Mammary epithelial cell (primary cell): ENCODE measurements at places on chromosomes 13 and 19.

DNA sequence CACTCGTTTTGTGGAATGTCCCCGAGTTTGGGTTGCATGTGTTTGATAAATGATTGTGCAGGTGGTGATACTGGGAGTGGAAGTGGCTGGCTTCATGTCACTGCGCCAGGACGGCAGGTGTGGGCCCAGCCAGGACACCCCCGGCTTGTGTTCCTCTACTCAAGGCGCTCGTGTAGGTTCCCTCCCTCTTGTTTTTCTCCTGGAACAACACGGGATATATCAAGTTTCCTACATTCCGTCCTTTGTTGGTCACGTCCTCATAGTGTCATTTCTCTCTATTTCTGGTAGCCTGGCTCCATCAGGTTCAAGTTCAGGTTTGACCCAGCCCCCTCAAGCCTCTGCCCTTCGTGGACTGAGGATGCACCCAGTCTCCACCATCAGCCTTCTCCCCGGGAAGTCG lies 16.3 kb downstream of the IL17D start:
- DNase-seq: no peak

GRCh38 chr13:112775791-112776279 lies 86.0 kb downstream of the ATP11A start:
- DNase-seq: no peak

DNA sequence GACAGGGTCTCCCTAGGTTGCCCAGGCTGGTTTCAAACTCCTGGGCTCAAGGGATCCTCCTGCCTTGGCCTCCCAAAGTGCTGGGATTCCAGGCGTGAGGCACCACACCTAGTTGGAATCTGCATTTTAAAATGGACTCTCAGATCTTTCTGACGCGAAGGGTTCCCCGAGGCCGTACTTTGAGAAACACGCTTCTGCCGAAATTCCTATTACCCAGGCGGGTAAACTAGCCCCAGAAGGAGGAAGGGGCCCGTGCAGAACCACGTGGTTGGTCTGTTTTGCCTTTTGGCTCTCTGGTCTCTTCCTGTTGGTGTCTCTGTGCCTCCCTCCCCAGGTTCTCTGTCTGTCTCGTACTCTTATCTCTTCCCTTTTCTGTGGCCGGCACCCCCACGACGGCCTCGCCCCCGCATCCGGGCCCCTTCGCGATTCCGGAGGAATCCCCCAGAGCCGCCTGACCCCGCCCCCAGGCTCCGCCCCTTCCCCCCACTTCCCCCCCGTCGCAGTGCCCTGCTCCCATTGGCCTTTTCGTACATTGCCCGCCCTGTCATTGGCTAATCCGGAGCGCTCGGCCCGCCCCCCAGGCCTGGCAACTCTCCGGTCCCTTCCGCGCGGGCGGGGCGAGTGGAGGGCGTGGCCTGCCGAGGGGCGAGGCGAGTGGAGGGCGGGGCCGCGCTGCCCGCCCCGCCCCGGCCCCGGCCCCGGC lies at the start of gene TNFAIP8L1:
Gene TNFAIP8L1 (plus strand): TSS at position 689 of the 703 bp plus-strand sequence. CDS start 12,354 bp downstream, outside the sequence.
- DNase-seq: peak; percentile 90

DNA sequence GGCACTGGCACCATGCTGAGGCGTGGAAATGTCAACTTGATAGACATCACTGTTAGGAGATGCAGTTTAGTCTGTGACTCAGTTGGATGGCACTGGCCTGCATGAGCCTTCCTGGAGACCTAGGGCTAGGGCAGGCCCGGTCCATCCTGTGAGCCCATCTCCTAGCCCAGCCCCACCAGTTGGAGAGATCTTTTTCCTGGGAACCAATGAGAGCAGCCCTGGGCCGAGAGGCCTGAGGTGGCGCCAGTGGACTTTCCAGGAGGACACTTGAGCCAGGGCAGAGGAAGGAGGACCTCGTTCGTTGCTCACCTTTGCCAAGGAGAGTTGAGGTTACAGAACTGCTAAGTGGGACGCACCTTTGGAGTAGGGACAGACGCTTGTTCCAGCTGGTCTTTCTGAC lies 100.5 kb upstream of the TEX29 start:
- no peak for DNase-seq

DNA sequence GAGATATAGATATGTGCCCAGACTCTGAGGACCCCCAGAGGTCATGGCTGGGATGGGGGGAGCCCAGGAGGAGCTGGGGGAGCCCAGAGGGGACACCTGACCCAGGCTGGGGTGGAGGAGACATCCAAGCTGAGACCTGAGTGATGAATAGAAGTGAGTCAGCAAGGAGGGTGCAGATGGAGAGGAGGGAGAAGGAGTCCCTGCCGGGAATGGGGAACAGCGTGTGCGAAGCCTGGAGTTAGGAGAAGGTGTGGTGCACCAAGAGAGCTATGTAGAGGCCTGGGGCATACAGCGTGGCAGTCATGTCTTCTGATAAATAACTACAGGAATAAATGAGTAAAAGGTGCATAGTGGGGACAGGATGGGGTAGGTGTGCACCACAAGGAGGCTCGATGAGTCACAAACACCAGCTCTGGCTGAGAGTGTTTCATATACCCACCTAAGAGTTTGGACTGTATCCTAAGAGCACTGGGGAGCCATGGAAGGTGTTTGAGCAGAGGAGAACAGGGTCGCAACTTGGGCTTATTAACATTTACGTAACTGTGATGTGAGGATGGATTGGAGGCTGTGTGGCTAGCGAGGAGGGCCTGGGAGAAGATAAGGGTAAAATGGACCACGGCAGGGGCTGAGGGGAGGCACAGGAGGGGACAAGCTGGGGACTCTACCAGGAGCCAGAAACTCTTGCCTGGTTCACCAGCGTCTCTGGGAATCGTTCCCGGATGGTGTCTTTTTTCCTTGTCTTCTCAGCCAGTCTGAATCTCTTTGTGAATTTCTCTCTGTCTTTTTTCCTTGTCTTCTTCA lies 1.4 kb downstream of the CEACAM18 start:
- DNase-seq: no peak

DNA sequence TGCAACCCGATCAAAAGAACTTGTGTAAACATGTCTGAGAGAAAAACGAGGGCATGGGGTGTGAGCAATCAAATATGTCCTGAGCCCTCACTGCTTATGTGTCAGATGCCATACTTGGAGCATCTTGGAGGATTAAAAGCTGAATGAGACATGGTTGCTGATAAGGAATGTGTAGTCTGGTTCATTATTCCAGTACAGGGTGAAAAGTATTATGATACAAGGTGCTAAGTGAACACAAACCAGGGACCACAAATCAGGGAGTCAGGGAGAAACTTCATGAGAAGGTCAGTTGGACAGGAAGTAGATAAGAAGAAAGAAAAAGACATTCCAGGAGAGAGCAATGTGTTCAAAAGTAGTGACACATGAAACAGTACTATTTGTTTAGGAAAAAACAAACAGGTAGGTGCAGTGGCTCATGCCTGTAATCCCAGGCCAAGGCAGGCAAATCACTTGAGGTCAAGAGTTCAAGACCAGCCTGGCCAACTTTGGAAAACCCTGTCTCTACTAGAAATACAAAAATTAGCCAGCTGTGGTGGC lies 2.0 kb upstream of the RCBTB1 start:
- DNase-seq: peak; percentile 79

- DNase-seq: no peak
These were observed 50.0 kb downstream of the TNFSF11 start for GRCh38 chr13:42623916-42624315.

- no peak for DNase-seq
These were observed 2.7 kb upstream of the ZBTB7A start for GRCh38 chr19:4069331-4069959.
